ENCODE measurements at places on chromosomes 12 and 14. TPM values are rescaled to one million over a fixed set of nuclear protein-coding genes. Genes with fewer than 3 reads are reported as not detected.

GRCh38 chr14:74636424-74637177, 24.6 kb upstream of the LTBP2 start:
- no peaks in the 10 kb centered on the region for H3K27me3 ChIP-seq
- DNase-seq: no peak
- no peaks in the 10 kb centered on the region for H3K36me3 ChIP-seq
- H3K4me1 ChIP-seq: no peaks in the 10 kb centered on the region
- no peak overlapping the region for H3K27ac ChIP-seq

DNA sequence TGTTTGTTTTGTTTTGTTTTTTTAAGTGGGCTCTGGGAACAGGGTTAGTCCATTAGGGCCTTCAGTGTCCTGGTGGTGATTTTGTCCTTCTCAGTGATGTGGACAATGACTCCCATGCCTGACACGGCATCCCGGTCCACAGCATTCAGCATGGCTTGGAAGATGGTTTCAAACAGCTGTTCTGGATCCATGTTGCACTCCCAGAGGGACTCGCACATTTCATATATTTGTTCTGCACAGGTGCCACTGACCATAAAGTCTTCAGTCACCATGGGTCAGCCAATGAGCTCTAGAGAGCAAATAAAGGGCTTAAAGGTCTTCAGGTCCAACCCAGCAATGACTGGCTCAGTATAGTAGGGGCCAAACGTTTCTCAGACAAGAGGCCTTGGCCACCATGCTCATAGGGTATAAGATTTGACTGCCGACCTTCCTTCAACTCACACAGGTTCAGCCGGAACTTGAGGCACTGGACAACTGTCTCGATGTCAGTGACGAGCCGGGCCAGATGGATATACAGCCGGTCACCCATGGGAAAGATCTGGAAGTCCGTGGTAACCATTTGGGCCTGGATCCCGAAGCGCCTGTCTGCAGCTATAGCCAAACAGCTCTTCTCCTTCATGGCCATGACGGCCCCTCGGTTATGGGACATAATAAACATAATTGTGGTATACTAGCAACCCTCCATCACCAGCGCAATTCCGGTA, 18.0 kb downstream of the OR10P1 start:
- no peaks in the 10 kb centered on the region for H3K36me3 ChIP-seq
- no peak overlapping the region for H3K4me3 ChIP-seq
- no peak for DNase-seq
- H3K27ac ChIP-seq: no peak overlapping the region
- H3K4me1 ChIP-seq: peaks cover 8% of the 10 kb centered on the region
- H3K27me3 ChIP-seq: no peaks in the 10 kb centered on the region

GRCh38 chr12:112328456-112329124, 53.6 kb downstream of the HECTD4 start:
- no peaks in the 10 kb centered on the region for H3K36me3 ChIP-seq
- H3K27me3 ChIP-seq: no peaks in the 10 kb centered on the region
- no peak overlapping the region for H3K4me3 ChIP-seq
- no peaks in the 10 kb centered on the region for H3K4me1 ChIP-seq
- no peak for DNase-seq

DNA sequence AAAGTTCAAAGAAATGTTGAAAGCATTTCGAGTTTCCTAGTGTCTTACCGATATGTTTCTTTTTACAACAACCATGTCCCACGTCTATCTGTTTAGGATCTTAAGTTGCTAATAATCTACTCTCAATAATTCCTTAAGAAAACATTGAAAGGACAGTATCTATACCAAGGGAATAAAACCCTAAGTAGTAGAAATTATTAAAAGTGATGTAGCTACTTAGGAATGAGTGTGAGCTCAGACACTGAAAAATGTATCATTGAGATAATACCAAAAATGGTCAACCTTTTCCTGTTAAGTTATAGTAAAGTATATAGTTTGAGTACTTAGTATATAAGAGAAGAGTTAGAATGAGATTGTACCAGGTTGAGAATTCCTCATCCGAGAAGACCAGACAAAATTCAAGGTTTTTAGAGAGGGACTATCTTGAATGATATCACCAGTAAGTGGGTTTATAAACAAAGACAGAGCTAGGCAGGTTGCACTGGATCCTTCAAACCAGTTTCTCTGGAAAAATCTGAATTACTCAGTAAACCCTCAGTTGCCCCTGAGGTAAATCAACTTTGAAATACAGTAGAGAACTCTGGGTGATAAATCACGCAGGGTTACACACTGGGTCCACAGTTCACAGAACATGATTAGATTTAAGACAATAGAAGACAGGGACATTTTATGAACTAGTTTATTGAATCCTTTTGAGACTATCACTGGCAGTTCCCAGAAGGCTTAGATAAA, 96.8 kb downstream of the ERGIC2 start:
- no peak overlapping the region for H3K27ac ChIP-seq
- no peaks in the 10 kb centered on the region for H3K4me1 ChIP-seq
- DNase-seq: no peak
- no peaks in the 10 kb centered on the region for H3K27me3 ChIP-seq

DNA sequence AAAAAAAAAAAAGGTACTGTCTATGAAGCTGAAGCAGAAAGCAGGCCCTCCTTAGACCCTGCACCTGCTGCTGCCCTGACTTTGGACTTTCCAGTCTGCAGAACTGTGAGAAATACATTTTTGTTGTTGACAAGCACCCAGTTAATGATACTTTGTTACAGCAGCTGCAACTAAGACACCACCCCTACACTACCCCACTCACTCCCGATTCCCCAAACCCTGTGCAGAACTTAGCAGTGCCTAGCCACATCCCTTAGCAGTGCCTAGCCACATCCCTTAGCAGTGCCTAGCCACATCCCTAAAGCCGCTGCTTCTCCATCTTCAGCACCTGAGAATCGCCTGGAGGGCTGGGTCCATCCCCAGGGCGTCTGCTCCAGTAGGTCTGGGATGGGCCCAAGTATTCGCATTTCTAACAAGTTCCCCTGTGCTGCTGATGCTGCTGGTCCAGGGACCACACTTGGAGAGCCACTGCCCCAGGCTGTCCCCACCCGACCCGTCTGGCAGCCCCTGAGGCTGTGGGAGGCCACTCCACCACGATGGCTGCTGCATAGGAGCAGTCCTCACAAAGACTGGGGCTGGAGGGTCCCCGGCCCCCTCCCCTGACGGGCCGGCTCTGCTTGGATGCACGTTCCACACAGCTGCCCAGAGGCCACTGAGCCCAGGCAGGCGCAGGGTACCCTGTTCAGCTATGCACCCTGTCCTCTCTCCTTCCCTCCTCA, 10.8 kb upstream of the PPP1R13B start:
- no peak for DNase-seq
- no peaks in the 10 kb centered on the region for H3K27me3 ChIP-seq
- H3K4me1 ChIP-seq: peaks cover 34% of the 10 kb centered on the region
- H3K36me3 ChIP-seq: no peaks in the 10 kb centered on the region
- H3K27ac ChIP-seq: no peak overlapping the region

Gene ALDH1L2
- 5.0 TPM for total RNA-seq

Gene RBP5
- total RNA-seq: 7.1 TPM

Gene IL22
- not detected for total RNA-seq

Gene B3GNT4
- 0.46 TPM for total RNA-seq

Gene KSR2
- 1.4 TPM for total RNA-seq

Gene RAB35
- total RNA-seq: 58.7 TPM

Measured in upper lobe of right lung (tissue), 1 donor.